Stimulated activated CD4-positive, alpha-beta T cell treated with anti-CD3 and anti-CD28 coated beads, Interleukin-15, amount 100 ng/mL, for 1 hour (primary cell): ENCODE measurements at places on chromosomes 13 and 19.

GRCh38 chr19:13089139-13089856 is 13.4 kb downstream of the LYL1 start:
- DNase-seq, result no peak

DNA sequence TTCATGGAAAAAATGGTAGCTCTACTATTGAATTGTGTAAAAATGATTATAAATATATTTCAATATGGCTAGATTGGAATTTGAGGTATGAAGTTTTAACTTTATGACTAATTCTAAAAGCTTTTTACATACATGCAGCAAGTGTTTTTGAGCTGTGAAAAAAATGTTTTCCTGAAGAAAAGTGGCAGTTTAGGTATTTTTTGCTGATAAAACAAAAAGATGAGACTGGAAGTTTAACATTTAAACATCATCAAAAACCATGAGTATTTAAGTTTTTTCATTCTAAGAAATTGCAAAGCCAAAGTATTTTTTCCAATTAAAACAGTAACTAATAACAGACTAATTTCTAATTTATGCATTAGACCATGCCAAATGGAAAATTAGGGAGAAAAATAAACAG is 751.1 kb downstream of the FGF9 start:
- no peak for DNase-seq

GRCh38 chr13:19597523-19597922 is 35.9 kb upstream of the MPHOSPH8 start:
- DNase-seq, result no peak

GRCh38 chr13:99998261-99998660 is 16.7 kb downstream of the ZIC2 start:
- no peak for DNase-seq

DNA sequence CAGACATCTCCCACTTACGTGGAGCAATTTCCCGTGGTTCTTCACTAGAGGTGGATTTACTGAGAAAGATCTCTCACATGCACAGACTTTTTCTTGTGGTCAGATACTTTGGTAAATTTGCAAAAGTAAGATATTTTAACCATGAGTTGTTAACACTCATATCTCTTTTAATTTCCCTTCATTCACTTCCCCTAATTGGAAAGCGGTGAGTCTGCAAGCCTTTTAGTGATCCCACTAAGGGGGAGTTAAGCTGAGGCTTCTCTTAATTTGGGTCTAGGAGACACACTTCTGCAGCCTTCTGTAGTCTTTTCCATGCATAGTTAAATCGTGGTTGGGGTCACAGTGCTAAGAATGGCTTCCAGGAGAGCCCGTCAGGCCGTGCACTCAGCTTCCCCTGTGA is 30.7 kb upstream of the SERPINE3 start:
- DNase-seq, result no peak

GRCh38 chr13:39132286-39133230 is 94.3 kb downstream of the NHLRC3 start:
- no peak for DNase-seq

DNA sequence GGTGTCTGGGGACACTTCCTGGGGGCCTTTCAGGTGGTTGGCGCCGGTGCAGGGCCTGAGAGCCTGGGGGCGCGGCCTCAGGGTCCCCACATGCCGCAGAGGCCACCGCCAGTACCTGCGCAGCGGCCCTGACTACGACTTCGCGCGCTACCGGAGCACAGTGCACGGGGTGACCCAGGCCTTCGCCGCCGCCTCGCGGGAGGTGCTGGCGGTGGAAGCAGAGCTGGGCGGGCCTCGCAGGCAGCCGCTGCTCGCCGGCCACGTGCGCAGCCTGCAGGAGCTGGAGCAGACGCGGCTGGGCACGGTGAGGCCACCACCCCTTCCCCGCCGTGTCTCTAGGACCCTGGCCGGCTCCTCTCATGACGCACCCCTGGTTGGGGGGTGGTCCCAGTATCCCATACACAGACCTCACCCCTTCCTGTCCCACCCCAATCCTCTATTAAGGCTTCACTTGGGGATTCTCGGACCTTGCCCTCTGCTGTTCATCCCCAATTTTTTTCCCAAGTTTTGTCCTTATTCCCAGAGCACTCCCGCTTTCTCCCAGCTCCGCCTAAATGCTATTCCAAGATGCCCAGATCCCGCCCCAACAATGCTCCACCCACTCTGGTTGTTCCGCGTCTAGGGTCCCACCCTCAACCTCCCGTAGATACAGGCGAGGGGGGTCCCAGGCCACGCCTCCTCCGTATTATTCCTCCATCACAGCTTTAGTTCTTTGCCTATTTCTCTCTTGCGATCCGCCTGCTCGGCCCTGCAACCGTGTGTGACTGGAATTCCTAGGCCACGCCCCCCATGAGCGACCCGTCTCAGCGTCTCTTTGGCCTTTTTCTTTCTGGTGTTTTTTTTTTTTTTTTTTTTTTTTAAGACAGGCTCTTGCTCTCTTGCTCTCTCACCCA is 1.0 kb downstream of the REX1BD start:
- DNase-seq, result peak; percentile 51

- DNase-seq, result no peak
Observed at GRCh38 chr19:39823686-39824085, 10.3 kb downstream of the DYRK1B start.

DNA sequence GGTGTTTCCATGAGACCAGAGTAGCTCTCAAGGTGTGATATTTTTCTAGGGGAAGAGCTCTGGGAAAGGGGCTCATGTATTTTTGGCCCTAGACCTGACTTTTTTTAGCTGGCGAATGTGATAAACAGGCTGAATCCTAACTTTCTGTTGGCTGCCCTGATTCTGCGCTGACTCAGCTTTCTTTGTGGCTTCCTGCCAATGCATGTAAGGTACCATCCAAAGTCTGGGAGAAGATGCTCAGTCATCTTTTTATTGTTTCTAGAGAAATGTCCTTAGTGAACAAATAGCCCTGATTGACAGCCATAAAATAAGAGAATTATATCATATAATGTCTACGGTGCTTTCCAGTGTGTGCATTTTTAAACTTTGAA is 113.6 kb upstream of the MBNL2 start:
- no peak for DNase-seq

DNA sequence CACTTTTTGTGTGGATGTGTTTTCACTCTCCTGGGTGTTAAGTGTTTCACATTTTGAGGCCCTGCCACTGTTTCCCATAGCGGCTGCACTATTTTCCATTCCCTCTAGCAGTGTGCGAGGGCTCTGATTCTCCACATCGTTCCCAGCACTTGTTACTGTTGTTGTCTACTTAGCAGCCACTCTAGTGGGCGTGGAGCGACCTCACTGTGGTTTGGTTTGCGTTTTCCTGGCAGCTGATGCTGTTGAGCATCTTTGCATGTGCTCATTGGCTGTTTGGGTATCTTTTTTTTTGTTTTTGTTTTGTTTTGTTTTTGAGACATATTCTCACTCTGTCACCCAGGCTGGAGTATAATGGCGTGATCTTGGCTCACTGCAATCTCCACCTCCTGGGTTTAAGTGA is 14.4 kb downstream of the NAXD start:
- no peak for DNase-seq

DNA sequence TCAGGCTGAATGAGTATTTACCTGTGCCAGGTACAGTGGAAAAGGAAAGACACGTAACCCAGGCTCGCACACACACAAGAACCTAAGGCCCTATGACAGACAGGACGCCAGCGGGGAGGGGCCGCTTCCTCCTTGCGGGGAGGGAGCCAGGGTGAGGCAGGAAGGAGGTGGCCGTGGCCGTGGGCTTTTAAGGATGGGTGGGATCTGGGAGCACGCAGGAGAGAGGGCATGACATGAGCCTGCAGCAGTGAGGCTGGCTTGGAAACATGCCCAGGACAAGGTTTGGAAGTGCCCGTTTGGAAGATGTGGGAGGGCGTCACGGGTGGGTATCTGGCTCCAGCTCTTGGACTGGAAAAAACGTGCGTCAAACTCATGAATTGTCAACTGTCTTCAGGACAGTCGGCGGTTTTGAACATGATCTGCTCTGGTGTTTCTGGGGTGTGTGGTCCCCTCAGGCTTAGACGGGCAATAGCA is 20.1 kb downstream of the SH3GL1 start:
- peak; percentile 26 for DNase-seq

GRCh38 chr13:45847554-45848224 is 3.9 kb downstream of the SIAH3 start:
- no peak for DNase-seq

DNA sequence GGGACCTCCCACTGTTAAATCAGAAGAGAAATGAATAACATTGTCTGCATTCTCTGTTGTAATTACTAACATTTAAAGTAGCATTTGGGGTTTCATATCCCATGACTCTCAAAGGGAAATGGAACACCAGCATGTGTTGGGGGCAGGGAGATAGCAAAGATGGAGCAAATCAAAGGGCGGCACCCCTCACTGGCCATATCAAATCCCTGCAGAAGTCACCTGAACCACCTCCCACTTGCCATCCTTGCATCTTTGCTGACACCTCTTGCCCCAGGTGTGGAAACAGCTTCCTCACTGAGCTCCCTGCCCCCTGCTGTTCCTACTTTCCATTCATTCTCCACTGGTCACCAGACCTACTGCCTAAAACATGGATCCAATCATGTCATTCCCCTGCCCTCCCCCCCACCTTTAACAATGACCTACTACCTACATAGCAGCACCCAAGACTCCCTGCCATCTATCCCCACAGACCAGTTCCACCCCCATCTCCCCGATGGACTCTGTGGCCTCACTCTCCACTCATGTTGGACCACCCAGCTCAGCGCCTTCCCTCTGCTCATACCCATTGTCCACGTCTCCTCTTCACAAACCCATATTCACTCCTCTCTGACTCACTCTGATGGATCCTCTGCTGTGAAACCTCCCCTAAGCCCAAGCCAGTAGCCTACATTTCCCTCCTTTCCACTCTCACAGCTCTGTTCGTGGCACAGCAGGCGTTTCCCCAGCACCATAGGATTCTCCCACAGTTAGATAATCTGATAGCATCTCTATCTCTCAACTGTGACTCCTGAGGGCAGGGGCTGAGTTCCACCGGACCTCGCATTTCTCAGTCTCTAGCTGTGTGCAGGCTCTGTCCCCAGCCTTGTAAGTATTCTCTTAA is 55.9 kb downstream of the DLEU7 start:
- no peak for DNase-seq

- no peak for DNase-seq
Observed at GRCh38 chr19:56101746-56102535, 19.2 kb downstream of the ZNF787 start.

DNA sequence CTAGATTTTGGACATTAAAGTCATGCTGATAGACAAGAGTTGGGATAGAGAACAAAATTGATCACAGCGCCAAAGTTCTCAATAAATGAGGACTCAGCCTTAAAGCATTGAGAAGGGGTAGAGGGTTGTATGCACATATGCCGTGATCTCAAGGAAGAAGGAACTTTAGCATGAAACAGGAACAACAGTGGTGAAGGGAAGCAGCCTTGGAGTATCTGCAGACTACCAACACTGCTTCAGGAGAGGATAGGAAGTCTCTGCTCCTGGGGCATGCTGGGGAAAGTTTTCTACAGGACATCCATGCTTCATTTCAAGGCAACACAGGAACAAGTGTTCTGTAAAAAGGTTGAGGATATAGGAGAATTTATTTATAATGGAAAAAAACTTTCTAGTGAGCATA is 111.9 kb upstream of the MLNR start:
- DNase-seq, result no peak

DNA sequence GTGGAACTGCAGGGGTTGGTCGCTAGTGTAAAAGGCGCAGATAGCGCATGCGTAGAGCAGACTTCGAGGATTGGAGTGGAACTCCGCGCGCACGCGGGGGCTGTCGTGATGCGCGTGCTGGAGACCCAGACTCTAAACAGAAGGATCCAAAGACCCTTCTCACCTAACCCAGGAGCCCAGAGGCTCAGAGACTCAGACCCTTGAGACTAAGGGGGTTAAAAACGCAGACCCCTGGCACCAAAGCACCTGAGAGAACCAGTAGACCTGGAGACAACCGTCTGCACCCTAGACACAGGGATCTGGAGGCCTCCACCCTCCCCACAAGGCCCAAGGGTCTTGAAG is 567 bp upstream of the CTU1 start:
- DNase-seq, result no peak

DNA sequence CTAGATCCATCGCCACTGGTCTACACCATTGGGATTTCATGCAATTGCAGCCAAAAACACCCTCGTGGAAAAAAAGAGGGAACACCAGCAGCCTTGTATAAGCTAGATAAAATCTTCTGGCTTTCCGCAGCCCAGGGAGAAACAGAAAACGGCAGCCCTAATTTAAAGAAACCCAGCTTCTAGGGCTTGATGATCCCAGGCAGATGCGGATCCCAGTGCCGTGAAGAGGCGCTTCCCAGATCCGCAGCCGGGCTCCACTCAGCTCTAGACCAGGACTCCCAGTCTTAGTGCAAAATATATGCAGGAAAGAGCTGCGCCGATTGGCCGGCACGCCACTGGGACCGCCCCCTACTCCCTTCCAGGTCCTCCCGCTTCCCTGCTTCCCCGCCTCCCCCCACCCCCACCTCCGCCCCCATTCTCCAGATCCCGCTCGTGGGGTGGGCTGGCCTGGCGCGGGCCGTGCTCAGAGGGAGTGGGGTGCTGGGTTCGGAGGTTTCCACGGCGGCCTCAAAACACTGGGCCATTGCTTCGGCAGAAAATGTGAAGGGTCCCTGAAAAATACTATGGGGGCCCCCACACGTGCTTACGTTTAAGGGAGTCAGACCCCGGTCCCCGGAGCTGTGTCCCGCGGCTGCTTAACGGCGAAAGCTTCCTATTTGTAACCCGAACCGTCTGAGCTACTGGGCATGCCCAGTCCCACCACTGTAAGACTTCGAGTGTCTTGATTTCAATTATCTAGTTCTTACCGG is 63.1 kb downstream of the SERP2 start:
- DNase-seq, result no peak

- DNase-seq, result no peak
Observed at GRCh38 chr19:13782537-13782936, 8.3 kb downstream of the C19orf53 start.

DNA sequence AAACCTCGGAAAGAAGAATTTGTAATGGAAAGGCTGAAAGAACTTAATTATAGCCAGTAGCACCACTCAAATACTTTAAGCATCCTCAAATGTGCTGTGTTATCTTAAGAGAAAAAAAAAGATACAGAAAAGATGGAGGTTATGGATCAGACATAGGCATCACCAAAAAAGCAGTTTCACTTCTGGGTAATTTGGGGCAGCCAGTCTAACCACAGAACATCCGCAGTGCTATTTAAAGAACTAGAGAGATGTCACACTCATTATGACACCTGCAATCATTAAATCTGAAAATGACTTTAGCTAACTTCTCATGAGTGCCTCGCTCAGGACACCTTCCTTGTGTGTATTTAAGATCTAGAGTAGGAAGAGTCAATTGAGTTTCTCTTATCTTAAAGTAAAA is 211.8 kb downstream of the RBM26 start:
- DNase-seq, result no peak

DNA sequence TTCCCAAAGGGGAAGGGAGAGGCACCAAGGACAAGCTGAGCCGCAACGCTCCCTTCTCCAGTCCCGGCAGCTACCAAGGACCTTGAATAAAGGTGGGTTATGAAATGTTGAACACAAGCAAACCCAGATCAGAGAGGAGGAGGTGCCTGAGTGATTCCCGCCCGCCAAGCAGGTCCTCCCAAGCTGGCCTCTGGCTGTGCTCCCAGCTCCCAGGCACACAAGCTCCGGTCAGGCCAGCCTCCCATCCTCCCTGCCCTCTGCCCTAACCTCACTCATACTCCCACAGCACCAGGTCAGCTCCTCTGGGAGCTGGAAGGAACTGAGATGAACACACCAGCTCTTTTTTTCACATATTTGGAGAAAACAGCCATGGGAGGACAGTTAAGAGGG is 3.7 kb downstream of the NAPA start:
- DNase-seq, result no peak
